ENCODE measurements at places on chromosomes 1 and 21. TPM values are rescaled to one million over a fixed set of nuclear protein-coding genes. Genes with fewer than 3 reads are reported as not detected.

Gene EDARADD
- total RNA-seq = 0.89 TPM

Gene ACTN2
- total RNA-seq = 1.9 TPM

DNA sequence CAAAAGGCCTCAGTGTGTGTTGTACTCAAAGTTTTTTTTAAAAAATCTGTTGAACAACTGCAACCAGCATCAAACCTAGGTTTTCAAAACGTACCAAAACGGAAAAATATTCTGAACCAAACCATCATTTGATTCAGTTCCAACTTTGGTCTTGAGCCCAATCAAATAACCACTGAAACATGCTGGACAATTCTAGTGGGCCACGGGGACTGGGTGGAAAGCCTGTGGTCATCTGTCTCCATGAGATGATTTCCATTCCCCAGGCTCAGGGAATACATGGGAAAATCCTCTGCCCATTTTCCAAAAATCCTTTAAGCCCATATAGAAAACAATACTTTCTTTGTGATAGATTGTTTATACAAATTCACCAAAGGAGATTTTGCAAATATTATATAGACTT, 22.5 kb downstream of the ITPKB start:
- no peak overlapping the region for H3K4me3 ChIP-seq
- no peaks in the 10 kb centered on the region for H3K36me3 ChIP-seq
- H3K4me1 ChIP-seq = peaks cover 30% of the 10 kb centered on the region
- no peak overlapping the region for H3K27ac ChIP-seq
- no peaks in the 10 kb centered on the region for H3K27me3 ChIP-seq
- DNase-seq = no peak

DNA sequence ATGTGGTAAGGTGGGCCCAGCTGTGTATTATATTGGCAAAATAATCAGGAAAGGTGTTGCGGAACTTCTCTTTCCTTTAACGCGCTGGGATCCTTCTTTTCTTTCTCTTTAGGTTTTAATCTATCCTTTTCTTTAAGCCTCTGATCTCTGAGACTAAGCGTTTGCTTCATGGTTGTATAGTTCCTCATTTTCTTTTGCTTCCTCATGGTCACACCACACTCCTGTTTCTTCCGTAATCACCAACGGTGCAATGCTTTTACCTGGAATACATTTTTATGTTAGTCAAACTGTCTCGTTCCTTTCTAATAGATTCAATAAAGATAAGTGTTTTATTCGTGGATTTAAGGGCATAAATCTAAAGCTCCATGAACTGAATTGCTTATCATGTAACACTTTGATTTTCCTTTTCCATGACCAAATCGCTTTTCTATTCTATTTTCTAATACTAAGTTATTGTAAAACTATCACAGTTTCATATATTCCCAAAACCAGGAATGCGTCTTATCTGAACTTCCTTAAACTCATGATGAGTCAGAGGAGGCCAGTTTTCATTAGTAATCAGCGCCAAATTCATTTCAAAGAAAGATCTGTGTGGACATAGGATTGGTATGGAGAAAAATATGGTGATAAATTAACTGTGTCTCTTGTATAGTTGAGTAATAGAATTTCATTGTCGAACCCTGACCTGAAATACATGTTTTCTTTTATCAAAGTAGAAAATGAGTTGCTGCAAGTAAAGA, 12.2 kb downstream of the SDCCAG8 start:
- H3K27ac ChIP-seq = peak overlapping the region; percentile 67
- DNase-seq = no peak
- H3K4me1 ChIP-seq = peaks cover 79% of the 10 kb centered on the region

DNA sequence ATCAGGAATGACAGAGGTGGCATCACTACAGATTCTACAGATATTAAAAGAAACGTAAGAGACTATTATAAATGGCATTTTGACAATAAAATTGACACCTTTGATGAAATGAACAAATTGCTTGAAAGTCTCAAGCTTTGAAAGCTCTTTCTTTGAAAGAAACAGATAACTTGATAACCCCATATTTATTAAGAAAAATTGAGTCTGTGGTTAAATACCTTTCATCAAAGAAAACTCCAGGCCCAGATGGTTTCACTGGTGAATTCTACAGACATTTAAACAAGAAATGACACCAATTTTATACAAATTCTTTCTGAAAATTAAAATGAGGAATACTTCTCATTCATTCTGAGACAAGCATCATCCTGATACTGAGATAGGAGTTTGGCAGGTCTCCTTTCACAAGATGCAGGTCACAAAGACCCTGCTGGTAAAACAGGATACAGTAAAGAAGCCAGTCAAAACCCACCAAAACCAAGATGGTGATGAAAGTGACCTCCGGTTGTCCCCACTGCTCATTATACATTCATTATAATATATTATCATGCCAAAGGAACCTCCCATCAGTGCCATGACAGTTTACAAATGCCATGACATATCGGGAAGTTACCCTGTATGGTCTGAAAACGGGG, 210.9 kb downstream of the AKT3 start:
- H3K4me3 ChIP-seq = no peak overlapping the region
- no peaks in the 10 kb centered on the region for H3K27me3 ChIP-seq
- no peaks in the 10 kb centered on the region for H3K36me3 ChIP-seq
